Naive thymus-derived CD4-positive, alpha-beta T cell (primary cell): ENCODE measurements at places on chromosomes 2 and 18.

GRCh38 chr2:24618144-24618543 lies 127.1 kb downstream of the NCOA1 start:
- DNase-seq = no peak

GRCh38 chr18:10792181-10792580 lies 266.4 kb downstream of the NAPG start:
- DNase-seq = no peak

GRCh38 chr2:163574309-163574708 lies 161.5 kb downstream of the FIGN start:
- no peak for DNase-seq

GRCh38 chr2:14951569-14952285 lies 319.2 kb downstream of the LRATD1 start:
- DNase-seq = no peak

DNA sequence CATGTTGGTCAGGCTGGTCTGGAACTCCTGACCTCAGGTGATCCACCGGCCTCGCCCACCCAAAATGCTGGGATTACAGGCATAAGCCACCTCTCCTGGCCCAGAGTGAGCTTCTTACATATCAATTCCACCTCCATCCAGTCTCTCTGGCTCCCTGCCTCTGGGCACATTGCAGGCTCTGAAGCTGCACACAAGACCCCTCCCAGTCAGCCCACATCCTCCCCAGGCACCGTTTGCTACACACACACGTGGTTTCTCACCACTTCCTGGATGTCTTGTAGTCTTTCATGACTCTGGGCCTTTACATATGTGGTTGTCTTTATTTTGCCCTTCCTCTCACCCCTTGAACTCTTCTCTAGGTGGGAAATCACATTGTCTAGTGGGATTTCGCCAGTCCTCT lies 64.0 kb upstream of the CABLES1 start:
- peak; percentile 93 for DNase-seq

GRCh38 chr2:105497094-105497493 lies 98.2 kb upstream of the FHL2 start:
- no peak for DNase-seq

DNA sequence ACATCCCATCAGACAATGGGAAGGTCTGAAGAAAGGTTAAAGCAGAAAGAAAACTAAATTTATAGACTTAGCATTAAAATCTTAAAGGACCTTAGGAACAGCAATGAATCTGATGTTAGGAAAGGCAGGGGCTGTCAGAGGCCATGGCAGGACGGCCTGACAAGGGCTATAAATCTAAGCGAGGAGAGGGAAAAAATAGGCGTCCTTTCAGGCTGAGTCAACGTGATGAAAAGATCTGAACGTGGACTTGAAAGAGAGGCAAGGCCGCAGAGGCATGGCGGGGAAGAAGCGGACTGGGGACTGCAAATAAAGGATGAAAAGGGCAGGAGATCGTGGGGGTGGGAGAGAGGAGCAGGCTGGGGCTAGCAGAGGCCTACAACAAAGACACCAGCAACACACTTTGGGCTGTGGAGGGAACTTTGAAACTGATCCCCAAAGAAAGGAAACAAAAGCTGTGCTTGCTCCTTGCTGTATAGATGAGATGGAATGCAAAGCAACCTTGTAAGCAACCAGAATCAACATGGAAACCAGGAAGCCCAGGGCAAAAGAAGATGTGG lies 145.6 kb downstream of the NRP2 start:
- DNase-seq = no peak

DNA sequence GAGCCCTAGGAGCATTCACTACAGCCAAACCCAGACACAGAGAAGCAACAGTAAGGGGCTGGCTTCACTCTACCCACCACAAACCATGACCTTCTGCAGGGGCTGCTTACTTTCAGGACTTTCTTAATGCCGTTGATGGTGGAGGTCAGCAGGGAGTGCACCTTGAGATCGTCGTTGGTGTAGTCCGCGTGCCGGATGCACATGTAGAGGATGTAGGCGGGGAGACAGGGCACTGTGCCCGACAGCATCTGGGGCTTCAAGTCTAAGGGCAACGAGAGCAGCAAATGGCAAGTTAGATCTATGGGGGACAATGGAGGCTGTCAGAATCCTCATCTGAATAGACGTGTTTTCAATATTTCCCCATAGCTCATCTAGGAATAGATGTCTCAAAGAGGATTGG lies 29.8 kb upstream of the ACAA2 start:
- DNase-seq = no peak

DNA sequence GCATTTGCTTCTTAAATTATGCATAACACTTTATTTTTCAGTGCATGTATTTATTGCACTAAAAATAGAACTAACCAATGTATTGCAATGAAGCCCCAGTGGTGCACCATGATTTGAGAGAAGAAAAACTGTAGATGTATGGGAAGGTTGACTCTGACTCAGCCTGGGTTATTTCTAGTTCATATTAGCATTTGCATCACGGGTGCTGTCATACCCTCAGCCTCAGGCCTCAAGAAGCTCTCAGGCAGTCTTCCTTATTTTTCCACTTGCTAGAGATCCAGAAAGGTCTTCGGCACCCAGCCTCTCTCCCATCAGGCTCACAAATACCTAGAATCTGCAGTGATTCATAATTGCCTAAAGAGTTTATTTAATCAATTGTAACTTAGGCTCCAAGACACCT lies 148.0 kb downstream of the DNER start:
- no peak for DNase-seq

DNA sequence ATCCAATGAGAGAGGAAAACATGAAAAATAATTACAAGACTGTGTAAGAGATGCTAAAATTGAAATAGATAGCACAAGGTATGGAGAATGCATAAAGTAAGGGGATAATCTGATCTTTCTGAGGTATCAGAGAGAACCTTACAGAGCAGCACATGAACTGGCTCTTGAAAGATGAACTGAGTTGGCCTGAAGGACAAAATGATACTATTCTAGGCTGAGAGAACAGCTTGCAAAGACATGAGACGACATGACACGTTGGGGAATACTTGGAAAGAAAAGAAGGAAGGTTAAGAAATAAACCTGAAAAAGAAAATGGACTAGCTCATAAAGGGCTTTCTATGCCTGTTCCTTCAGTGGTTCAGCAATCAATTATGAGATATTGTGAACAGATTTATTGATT lies 152.7 kb upstream of the MYO3B start:
- DNase-seq = no peak

- DNase-seq = no peak
These were observed 72.7 kb upstream of the PPP1CB start for GRCh38 chr2:28678944-28679343.

DNA sequence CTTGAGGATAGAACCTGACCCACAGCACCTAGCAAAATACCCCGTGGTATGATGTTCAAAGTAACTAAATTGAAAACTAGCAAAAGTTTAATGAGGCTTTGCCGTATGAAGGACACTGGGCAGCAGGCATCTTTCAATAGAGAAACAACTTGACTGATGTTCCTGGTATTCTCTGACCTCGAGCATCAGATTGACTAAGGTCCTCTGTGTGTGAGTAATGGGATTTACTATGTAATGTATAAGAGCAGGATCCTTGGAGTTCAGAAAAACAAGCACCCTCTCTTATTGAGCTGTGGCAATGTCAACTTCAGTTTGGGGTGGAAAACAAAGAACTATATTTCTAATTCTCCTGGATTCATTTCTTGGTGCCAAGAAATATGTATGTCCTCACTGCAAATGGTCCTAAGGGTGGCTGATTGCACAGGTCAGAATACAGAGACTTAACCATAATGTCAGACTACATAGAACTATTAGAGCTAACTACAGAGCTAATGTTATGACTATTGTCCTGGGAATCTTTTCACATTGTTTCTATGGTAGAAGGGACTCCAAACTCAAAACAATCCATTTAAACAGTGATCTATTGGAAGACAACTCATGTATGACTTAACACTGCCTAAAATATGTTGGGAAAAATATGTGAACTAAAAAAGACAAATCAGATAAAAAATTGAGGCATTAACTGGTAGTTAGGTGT lies 4.4 kb downstream of the TNFAIP6 start:
- DNase-seq = no peak

DNA sequence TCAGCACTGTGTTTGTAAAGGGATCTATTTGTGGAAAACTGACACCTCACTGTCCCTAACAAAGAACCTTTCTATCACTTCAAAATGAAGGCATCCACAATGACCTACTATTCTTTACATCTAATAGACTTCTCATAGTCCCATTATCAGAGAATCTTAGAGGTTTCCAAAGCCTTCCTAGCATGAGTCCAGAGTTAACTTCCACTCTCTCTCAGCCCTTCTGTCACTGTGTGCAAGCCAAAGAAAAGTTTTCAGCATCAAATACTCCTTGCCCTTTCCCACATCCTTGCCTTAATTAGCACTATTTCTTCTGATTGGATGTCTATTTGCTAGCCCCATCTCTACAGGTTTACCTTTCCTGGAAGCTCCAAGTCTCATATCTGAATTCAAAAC lies 178.5 kb downstream of the ERBB4 start:
- no peak for DNase-seq
